ENCODE measurements at places on chromosomes 3 and 15.

- DNase-seq, result no peak
Measured at GRCh38 chr3:190616637-190617036, 102.8 kb downstream of the IL1RAP start.

- no peak for DNase-seq
Measured at GRCh38 chr3:133944641-133945380, 49.1 kb upstream of the RAB6B start.

DNA sequence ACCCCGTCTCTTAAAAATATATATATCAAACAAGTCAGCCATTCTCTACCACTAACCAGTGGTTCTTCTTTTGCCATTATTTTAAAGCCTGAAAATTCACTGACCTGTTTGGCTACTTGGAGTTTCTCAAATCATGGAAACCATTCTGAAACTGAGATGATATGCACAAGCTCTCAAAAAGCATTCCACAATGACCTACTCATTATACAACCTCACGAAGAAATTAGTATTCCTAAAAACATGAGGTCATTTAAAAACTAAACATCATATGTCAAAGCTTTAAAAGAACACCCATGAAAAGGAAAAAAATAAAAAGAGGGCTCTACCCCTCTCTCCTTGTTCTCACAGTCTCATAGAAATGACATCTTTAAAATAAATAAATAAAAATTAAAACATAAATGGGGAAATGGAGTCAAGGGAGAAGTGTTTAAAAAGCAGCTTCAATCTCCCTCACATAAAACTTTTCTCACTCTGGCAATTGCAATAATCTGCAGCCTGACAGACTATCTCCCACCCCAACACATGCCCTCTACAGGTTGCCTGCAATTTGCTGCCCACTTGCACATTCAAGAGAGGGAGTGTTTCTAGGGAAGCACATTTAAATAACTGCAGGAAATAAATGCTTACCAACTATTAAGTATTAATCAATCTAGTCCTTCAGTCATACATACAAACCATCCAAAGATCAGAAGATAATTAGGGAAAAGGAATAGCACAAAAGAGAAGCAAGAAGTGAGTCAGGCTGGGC, 73.3 kb downstream of the TRANK1 start:
- DNase-seq, result no peak

- DNase-seq, result no peak
Measured at GRCh38 chr15:94397337-94397736, 166.0 kb downstream of the MCTP2 start.

- DNase-seq, result no peak
Measured at GRCh38 chr3:28476194-28476593, 127.6 kb upstream of the AZI2 start.

DNA sequence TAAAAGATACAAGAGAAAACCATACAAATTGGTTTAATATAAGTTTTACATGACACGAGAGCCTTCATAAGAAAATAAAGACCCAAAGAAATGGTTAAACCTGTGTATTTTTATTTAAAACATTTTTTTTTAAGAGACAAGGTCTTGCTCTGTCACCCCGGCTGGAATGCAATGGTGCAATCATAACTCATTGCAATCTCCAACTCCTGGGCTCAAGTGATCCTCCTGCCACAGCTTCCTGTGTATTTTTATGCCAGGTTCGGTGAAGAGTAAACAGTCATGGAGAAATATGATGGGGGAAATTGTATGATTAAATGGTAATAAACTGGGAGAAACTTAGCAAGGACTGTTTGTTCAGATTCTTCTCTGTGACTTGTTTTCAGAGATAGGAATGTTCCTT, 441.0 kb downstream of the TUSC7 start:
- no peak for DNase-seq

- DNase-seq, result no peak
Measured at GRCh38 chr3:131147534-131147933, 120.9 kb downstream of the NEK11 start.

- no peak for DNase-seq
Measured at GRCh38 chr3:51718547-51719409, 11.9 kb downstream of the GRM2 start.

DNA sequence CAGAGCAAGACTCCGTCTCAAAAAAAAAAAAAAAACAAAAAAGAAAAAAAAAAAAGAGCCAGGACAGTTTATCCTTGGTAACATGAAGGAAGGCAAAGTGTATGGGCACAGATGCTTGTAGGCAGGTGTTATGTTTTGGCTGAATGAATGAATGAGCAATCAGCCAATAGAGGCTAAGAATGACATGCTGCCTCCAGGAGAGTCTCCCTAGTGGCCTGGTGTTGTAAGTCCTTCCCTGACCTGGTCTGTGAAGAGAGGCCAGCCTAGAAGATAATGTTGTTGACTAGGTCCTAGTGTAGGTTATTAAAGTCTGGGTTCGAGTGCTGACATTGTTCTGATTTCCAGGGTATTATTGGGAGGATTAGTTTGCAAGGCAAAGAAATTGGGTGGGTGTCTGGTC, 24.9 kb downstream of the GYG1 start:
- no peak for DNase-seq

GRCh38 chr3:61637088-61638051, 76.0 kb downstream of the PTPRG start:
- DNase-seq, result no peak

DNA sequence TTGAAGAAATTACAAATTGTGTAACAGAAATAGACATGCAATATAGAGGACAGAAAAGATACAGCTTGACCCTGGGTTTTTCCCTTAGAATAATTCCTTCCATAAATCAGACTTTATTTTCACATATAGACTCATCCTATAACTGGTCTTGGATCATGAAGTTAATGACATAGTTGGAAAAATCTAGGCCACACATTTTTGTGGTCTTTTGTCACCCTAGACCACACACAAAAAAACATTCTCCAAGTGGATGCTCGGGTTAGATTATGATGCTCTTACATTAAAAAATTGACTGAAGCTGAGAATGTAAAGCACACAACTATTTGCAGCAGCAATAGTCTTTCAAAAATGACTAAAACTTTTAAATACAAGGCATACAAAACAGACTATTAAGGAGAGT, 7.5 kb upstream of the PLA2G4D start:
- no peak for DNase-seq

GRCh38 chr3:193345431-193345830, 33.1 kb downstream of the ATP13A5 start:
- DNase-seq, result no peak

DNA sequence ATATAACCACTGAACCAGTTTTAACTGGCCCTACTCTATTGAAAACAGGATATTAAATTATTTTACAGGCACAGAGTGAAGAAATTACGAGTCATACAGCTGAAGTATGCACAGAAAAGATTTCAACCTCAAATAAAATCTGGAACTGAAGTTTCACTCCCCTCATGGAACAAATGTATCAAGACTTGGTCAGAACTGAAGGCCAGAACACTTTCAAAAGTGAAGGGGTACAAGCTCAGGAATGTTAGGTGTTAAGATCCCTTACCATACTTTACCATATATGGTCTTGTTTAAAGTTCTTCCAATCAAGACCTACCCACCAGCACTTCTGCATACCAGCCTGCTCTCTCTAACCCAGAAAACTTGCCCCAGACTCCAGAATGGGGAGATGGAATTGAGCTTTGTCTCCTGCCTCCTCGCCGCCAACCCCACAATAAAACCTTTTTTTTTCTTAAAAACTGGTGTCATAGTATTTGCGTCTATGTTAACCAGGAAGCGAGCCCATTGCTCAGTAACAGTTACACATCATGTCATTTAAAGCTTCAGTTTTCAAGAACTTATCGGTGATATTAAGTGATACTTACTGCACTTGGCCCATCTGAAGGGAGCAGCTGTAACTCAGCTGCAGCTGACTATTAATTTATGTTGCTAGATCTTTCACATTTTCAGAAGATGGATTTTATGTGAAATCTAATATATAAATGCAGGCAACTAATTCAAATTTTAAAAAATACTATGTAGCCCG, 59.9 kb downstream of the OXSM start:
- no peak for DNase-seq

- DNase-seq, result no peak
Measured at GRCh38 chr3:41592753-41593510, 369.0 kb downstream of the ULK4 start.

GRCh38 chr15:93997071-93997658, 234.2 kb upstream of the MCTP2 start:
- no peak for DNase-seq

- DNase-seq, result no peak
Measured at GRCh38 chr15:52095597-52096262, 16.8 kb downstream of the BCL2L10 start.

DNA sequence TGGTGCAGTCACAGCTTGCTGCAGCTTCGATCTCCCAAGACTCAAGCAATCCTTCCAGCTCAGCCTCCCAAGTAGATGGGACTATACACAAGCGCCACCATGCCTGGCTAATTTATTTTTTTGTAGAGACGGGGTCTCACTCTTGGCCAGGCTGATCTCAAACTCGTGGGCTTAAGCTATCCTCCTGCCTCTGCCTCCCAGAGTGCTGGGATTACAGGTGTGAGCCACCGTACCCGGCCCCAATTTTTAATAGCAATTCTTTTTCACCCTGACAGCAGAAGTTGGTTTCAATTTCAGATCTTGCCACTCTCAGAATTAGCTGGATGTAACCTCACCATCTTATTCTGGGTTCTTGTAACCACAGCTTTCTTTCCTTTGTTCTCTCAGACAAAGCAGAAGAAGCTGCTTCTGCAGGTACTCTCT, 64.8 kb downstream of the TRIM71 start:
- no peak for DNase-seq

DNA sequence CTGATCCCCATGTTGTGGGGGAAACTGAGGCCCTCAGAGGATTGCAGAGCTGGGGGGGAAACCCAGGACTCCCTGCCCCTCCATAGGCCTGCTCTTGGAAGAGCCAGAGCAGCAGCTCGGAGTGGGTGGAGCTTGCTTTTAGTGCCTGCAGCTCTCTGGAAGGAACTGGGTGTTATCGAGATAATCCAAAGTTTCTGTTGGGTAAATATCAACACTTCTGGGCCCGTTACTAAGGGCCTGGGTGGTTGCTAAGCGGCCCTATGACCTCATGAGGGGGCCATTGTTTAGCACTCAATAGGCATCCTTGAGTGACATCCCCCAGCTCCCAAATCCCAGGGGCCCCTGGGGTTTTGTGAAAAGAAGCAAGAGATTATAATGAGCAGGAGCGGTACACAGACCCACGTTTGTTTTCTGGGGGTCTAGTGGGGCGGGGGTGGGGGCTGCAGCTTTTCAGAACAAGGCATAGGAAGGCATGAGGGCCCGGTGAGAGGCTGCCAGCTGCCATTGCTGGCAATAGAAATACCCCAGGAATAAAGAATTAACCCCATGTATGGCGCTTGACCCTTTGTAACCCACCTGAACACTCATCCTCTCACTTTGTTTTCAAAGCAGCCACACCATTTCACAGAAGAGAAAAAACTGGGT, 48.3 kb upstream of the ATP2B2 start:
- DNase-seq, result no peak

DNA sequence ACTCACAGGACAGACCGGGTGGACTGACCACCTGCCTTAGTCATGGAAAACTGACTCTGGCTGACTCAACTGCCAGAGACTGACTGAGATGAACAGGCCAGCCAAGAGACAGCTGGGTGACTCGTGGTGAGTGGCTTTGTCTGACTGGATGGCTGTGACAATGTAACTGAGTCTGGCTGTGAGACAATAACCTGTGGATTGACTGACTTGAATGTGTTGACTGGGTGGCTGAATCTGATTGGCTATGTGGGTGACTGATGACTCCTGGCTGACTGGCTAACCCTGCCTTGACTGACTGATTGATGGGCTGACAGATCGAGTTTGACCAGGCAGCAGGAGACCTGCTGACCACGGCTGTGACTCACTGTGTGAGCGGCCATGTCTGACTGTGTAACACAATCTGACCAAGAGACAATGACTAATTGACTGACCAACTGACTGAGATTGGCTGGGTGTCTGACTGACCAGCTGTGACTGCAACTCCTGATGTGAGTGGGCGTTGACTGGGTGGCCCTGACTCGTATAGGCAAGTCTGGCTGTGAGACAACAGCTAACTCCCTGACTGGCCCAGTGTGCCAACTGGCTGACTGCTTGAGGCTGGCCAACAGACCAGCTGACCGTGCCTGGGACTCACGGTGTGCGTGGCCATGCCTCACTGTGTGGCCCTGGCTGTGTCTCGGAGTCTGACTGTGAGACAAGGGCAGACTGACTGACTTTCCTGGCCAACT, 509.1 kb downstream of the SHQ1 start:
- no peak for DNase-seq

DNA sequence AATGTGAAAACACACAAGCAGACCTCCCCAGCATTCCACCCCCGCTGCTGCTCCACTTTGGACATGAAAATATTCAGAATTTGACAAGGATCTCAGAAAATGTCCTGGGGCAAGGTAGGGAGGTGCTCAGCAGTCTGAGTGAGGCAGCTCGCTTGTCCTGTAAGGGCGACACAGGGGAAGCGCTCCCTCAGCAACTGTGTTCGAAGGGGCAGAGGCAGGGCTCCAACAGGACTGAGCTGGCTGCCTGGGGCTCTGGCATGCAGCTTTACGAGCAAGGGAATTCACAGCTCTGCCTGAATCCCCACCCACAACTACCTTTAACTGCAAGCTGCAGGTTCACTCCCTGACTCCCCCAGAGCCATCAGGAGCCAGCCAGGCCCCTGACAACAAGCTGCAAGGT, 287.0 kb upstream of the LYSMD4 start:
- no peak for DNase-seq

DNA sequence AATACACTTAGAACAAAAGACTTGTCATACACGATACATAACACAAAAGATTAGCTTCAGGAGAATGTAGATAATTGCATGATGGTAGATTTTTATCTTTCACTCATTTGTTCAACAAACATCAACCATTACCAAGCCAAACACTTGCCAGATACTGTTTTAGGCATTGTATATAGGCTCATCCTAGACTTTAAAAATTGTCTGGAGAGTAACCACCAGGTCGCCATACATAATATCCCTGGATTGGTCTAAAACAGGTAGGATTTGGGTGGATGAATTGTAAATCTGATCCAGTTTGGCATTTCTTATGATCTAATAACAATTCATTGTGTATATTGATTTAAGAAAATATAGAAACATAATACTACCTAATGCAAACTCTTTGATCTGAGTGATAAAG, 22.8 kb downstream of the GPR15 start:
- DNase-seq, result no peak

GRCh38 chr3:173876476-173876875, 478.9 kb downstream of the NLGN1 start:
- no peak for DNase-seq

DNA sequence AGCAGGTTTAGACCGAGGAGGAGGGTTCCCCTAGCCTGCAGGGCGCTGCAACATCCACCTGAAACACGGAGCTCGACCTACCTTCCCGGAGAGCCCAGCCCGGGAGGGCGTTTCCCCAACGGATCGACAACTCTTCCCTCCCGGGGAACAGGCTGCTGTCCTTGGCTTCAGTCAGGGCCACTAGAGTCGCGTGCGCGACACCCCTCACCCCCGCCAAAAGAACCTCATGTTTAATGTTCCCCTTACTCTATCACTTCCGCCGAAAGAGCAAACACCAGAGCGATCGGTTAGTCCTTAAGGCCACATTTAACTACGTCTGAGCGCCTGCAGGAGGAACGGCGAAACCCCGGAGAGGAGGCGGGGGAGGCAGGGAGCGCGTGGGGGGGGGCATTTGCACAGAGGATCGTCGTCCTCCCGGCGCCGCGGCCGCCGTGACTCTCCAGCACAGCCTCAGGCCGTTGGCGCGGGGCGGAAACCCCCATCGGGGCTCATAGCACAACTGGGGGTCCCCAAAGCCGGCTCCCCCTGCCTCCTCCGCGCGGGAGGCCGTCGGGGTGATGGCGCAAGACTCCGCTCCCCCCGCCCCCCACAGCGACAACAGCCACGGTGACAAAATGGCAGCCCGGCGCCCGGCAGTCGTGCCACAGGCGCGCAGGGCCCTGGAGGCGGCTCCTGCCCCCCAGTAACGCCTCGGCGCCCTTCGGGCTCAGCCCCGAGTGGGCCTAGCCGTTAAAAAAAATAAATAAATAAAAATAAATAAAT, 3.2 kb downstream of the ANP32A start:
- peak; percentile 64 for DNase-seq
